ENCODE measurements at places on chromosomes 1 and 21. TPM values are rescaled to one million over a fixed set of nuclear protein-coding genes. Genes with fewer than 3 reads are reported as not detected.

CHODL gene
- total RNA-seq, result not detected

MRPL20 gene
- total RNA-seq, result 123 TPM

PSEN2 gene
- 4.5 TPM for total RNA-seq

COL24A1 gene
- not detected for total RNA-seq

AQP10 gene
- not detected for total RNA-seq

OR2T29 gene
- total RNA-seq, result not detected

CD247 gene
- total RNA-seq, result 105 TPM

F13B gene
- total RNA-seq, result not detected

RAB3B gene
- 0.21 TPM for total RNA-seq

A3GALT2 gene
- not detected for total RNA-seq

SLC2A5 gene
- total RNA-seq, result not detected

CYYR1 gene
- not detected for total RNA-seq

GJA8 gene
- total RNA-seq, result not detected

MPZ gene
- total RNA-seq, result 3.7 TPM

PUSL1 gene
- total RNA-seq, result 23.1 TPM

ATP5PB gene
- total RNA-seq, result 300 TPM

RERE gene
- total RNA-seq, result 45.0 TPM

ZNF697 gene
- total RNA-seq, result 0.68 TPM

LRRC3 gene
- total RNA-seq, result 2.8 TPM

CTBS gene
- 22.9 TPM for total RNA-seq

MROH7 gene
- total RNA-seq, result not detected

HEYL gene
- total RNA-seq, result 0.19 TPM

SPATA46 gene
- not detected for total RNA-seq

SPATA17 gene
- total RNA-seq, result not detected

ITLN2 gene
- total RNA-seq, result not detected

PINK1 gene
- total RNA-seq, result 4.4 TPM

SPRR1A gene
- total RNA-seq, result not detected

CCDC190 gene
- total RNA-seq, result not detected

OLIG2 gene
- total RNA-seq, result not detected

DIO1 gene
- total RNA-seq, result not detected

AMPD1 gene
- total RNA-seq, result not detected
